ENCODE measurements at places on chromosomes 3 and 15.

DNA sequence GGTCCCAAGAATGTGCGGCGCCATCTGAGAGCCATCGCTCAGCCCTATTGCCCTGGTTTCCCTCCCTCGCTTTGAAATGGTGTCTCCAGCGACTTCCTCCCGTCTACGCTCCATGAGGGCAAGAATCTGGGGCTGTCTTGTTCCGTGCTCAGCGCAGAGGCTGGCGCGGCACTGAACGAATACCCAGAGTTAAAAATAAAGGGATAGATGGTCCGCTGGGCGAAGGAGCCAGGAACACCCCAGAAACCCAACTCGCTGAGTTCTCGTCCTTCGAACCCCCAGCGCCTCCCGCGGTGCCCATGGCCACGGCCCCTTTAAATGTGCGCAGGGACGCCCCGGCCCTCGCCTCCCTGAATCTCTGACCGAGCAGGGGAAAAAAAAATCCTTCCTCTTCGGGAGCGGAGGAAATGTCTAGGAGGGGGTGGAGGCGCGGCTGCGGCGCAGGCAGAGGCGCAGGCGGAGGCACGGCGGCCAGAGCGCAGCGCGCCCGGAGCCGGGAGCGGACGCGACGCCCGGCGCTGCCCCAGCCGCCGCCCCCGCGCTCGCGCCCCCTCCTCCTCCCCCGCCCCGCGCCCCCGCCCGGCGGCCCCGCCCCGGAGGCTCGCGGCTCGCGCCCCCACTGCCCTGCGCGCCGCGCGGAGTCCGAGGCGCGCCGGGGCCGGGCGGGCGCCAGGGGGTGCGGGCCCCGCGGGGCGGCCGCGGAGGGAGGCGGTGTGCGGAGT, 8.5 kb upstream of the FGD5 start:
- no peak overlapping the region for H3K4me3 ChIP-seq
- no peak for DNase-seq
- H3K36me3 ChIP-seq, result no peaks in the 10 kb centered on the region
- no peak overlapping the region for H3K27ac ChIP-seq

DNA sequence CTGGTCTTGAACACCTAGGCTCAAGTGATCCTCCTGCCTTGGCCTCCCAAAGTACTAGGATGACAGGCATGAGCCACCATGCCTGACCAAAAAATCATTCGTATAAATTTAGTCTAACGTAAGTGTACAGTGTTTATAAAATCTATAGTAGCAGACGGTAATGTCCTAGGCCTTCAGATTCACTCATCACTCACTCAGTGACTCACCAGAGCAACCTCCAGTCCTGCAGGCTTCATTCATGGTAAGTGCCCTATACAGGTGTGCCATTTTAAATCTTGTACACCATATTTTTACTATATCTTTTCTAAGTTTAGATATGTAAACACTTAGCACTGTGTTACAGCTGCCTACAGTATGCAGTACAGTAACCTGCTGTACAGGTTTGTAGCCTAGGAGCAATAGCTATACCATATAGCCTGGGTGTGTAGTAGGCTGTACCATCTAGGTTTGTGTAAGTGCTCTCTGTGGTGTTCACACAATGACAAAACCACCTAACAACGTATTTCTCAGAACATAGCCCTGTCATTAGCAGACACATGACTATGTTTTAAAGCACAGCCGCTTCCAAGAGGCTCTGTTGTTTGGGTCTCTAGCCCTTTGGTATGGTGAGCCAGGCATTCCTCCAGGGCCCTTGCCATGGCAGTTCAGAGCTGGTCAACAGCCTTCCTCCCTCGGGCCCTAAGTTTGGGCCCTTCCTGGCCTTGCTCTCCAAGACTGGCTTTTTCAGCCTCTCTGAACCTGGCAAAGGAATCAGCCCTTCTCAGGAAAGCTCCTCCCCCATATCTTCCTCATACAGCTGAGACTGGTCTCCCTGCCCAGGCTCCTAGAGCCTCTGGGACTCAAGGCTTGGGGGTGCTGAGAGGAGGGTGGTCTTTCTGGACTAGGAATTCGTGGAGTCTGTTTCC, 1.9 kb upstream of the CCDC9B start:
- H3K4me3 ChIP-seq, result no peak overlapping the region
- H3K4me1 ChIP-seq, result peaks cover 7% of the 10 kb centered on the region
- no peak overlapping the region for H3K27ac ChIP-seq
- no peaks in the 10 kb centered on the region for H3K27me3 ChIP-seq
- H3K36me3 ChIP-seq, result no peaks in the 10 kb centered on the region

DNA sequence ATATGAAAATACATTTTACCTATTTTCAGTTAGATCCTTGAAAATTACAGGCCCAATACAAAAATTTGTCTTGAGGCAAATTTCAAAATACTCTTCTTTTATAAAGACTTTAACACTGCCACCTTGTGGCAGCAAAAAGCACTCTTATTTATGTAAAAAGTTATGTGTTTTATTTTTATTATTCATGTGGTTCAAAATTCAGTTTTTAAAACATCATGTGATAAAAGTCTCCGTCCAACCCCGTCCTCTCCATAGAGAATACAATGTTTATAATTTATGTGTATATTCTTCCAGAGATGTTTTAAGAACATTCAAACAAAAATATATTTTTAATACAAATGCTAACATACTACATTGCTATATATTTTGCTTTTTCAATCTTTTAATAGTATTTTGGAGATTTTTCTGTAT, 36.9 kb upstream of the TRIM59 start:
- no peaks in the 10 kb centered on the region for H3K27me3 ChIP-seq
- DNase-seq, result peak; percentile 18
- no peaks in the 10 kb centered on the region for H3K4me1 ChIP-seq
- H3K4me3 ChIP-seq, result no peak overlapping the region

DNA sequence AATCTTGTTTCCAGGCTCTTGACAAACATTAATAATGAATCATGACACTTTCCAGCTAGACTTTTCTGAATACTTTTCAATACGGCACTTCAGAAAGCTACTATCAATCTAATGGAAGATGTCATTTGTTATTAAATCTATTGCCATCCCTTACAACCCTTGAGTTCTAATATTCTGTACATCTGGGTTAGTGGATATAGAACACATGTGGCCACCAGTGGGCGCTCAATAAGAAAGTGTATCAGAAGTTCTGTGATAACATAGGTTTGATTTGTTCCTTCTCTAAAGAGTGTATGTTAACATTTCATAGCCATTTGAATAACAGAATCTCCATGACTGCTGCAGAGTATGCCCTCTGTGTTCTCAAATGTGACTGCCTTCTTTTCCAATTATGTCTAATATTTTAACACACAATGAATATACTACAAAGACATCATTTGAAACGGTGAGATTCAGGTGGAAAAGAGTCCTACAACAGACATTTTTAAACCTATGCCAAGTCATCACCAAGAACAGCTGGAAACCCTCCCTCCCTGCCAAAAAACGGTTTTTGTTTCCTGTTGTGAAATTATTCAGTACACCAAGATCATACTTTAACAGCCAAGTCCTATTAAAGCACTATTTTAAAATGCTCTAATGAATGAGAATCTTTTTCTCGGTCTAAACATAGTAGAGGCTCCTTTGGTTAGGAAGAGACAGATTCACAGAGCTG, 22.2 kb downstream of the ALDH1A2 start:
- no peak overlapping the region for H3K4me3 ChIP-seq
- H3K4me1 ChIP-seq, result no peaks in the 10 kb centered on the region
- no peak overlapping the region for H3K27ac ChIP-seq

DNA sequence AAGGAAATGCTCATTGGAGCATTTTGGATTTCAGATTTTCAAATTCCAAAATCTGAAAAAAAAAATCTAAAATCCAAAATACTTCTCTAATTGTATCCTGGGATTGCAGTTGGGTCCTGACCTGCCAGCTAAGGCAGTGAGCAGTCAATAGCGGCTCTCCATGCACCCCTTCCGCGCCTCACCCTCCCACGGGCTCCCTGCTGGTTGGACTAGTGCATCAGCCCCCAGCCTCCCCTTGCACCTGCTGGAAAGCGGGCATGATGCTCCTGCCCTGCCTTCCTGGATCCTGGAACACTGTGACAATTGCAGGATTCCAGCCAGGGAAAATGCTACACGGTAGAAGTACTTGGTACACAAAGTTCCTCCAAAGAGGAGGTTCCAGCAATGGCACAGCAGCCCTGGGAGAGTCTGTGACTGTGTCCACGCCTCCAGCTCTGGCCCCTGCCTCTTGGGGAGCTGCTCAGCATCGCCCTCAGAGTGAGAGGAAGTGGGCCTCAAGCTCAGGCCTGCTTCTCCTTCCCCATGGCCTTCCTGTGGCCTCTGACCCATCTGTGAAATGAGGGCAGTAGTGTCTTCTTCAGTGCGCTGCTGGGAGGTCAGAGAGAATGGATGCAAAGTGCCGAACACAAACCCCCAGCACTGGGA, 39.5 kb upstream of the CHRNB4 start:
- no peak for DNase-seq
- H3K27me3 ChIP-seq, result no peaks in the 10 kb centered on the region
- H3K36me3 ChIP-seq, result no peaks in the 10 kb centered on the region
- H3K27ac ChIP-seq, result no peak overlapping the region
- H3K4me1 ChIP-seq, result peaks cover 9% of the 10 kb centered on the region
- H3K4me3 ChIP-seq, result no peak overlapping the region
